Progenitor cell of endocrine pancreas (in vitro differentiated cells): ENCODE measurements at places on chromosomes 11 and 22.

- DNase-seq = no peak
These were observed 2.2 kb downstream of the GANAB start for GRCh38 chr11:62644220-62644619.

DNA sequence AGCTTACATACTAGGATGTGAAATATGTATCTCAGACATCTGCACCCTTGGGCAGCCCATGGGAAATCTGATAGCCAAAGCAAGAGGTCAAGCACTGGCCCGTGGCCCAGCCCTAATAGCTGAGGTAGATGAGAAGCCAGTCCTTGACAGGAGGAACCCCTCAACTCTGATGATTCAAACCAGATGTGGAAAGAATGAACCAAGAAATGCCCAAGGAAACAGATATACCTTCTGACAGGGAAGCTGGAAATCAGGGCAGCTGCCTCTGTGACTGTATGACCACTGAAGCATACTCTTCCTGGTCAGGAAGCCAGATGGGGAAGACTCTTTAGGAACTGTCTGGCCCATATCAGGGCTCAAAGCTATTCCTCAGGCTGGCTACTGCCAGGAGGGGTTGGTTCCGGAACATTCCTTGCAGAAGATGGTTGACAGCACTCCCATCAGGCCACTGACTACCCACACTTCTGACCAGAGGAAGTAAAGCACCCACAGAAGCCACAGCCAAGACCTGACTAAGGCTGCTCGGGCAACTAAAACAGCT is 124.2 kb downstream of the SWAP70 start:
- no peak for DNase-seq

DNA sequence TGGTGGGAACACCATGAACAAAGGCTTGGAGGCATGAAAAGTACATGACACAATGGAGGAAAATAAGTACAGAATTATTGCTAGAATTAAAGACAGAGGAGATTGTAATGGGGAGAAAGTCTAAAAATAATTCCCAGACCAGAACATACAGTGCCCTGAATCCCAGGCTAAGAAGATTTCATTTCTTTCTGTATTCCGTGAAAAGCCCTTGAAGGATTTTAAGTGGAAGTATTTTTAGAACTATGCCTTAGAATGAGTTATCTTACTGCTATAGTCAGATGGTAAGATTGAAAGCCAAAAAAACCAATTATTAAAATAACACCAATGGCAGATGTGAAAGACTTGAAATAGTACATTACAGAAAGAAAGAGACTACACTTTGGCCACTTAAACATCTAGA is 36.1 kb upstream of the SLC5A12 start:
- no peak for DNase-seq

- DNase-seq = no peak
These were observed 37.7 kb upstream of the GNB1L start for GRCh38 chr22:19892257-19892879.

DNA sequence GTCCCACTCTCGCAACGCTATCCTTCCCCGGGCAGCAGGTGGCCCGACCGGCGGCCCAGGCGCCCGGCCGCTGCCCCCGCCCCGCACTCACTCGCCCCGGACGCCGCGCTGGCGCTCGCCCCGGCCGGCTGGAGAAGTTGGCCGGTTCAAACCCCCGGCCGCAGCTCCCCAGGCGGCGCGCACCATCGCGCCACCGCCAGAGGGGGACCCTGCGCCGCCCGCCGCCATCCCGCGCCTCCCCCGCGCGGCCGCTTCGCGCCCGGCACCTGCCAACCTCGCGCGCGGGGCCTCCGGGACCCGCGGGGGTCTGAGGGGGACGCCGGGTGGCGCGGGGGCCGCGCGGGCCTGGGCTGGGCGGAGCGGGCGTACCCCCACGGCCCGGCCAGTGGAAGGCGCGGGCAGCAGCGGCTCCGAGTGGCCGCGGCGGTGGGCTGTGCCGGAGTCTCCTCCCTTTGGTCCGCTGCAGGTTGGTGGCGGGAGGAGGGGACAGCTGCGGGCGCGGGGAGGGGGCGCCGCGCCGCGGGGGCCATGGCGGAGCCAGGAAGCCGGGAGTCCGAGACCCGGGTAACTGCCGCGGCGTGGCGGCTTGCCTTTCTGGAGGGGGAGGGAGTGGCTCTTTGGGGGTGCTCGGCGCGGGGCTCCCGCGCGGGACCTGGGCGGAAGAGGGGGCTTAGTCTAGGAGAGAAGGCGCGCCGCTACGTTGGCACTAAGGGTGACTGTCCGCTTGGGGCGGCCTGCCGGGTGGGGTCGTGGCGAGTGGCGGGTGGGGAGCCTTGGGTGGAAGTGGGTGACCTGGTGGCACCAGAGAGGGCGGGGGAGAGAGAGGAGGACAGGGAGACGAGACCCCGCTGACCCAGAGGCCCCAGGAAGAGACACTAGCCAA is at the start of the genes MPST and TST:
MPST (plus strand) TSS at position 434 of the 883 bp plus-strand sequence; CDS start at position 529, 95 bp downstream.
TST (minus strand) TSS at position 139 of the 883 bp plus-strand sequence. CDS start 715 bp downstream, outside the sequence.
- DNase-seq = peak; percentile 62

DNA sequence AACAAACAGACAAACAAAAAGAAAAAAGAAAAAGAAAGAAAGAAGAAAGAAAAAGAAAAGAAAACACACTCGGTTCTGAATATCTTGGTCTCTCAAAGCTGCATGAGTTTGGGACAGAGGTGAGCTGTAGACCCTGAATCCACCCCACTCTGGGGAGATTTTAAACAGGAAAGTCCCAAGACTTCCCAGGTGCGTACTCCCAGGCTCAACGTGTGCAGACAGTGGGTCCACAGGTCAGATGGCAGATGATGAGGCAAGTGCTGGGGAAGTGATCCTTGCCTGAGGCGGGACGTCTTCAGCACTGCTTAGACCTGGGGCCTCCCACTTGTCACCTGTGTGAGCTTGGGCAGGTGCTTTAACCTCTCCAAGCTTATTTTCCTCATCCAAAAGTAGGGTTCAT is 9.3 kb downstream of the CREB3L1 start:
- DNase-seq = no peak

DNA sequence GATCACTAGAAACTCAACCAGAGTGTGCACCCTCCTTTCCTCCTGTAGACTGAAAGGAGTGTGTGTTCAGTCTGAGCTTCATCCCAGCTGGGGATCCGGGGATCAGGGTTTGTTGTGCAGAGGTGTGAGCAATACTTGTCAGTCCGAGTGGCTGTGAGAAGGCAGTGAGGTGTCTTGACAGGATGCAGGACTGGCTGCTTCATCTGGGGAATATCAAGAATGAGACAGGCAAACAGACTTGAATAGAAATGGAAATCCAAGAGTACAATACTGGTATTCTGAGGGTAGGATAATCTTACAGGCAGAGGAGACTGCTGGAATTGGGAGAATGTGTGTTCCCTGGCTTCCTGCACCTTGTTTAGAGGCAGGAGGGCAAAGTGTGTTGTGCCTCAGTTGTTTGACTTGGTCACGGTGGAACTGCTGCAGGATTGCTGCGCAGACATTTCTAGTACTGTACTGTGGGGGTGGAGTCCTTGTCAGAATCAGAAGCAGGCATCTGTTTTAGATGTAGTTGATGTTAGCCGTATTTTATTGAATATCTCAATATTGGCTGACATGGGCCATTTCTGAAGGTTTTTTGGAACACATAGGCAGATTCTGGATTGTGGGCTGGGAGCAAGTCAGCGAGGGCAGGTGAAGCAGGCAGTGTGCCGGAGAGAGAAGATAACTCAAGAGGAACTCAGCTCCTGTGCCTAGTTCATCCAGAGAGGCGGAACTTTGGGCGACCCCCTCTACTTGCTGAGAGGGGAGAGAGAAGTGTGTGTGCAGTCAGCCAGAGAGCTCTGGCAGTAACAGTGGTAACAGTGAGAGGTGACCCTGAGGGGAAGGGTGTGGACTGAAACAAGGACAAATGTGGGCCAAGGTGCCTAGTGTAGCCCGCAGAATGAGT is 27.1 kb upstream of the GRK2 start:
- no peak for DNase-seq

- peak; percentile 55 for DNase-seq
These were observed at the start of gene PTPRJ for GRCh38 chr11:47980088-47980906. Gene PTPRJ, plus strand, starts transcription at chr11:47980559. Its CDS starts 354 bp downstream, at chr11:47980913.

DNA sequence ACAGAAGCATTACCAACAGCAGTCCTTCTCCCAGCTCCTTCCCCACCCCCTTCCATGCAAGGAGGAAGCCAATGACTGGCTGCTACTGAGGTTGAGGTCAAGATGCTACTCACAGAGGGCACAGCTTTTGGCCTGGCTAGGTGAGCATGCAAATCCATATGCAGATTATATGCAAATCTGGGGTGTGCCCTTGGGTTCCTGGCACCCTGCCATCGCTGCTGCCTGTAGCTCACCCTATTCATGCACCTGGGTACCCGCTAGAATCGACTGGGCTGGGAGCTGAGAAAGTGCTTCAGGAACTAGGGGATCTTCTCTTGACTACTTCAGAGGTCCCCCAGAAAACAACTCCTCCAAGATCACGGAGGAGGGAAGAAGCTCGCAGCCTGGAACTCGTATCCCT is 4.0 kb downstream of the DSCAML1 start:
- DNase-seq = no peak

- DNase-seq = no peak
These were observed 340.4 kb downstream of the ETS1 start for GRCh38 chr11:128246810-128247594.

- DNase-seq = no peak
These were observed 14.9 kb downstream of the PPM1F start for GRCh38 chr22:21937821-21938070.

- DNase-seq = no peak
These were observed 5.3 kb upstream of the CHADL start for GRCh38 chr22:41245917-41246499.

- no peak for DNase-seq
These were observed 115.4 kb downstream of the ZBTB16 start for GRCh38 chr11:114174712-114175495.

GRCh38 chr11:94002226-94002625 is 18.9 kb upstream of the HEPHL1 start:
- DNase-seq = no peak

DNA sequence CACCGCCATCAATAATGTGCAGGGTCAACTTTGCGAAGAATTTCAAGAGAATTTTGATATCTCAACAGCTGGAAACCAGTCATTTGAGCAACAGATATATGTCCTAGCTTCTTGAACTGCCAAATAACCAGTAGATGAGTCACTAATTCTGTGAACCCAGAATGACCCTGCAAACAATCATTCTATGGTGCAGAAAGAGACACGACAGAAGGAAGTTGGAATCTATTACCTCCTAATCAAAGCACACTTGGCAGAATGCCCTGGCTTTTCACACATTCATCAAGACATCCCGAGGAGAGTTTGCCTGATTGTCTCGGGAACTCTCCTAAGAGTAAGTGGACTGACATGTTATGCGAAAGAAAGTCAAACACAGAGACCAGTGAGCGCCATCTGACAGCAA is 621.1 kb downstream of the OPCML start:
- no peak for DNase-seq

DNA sequence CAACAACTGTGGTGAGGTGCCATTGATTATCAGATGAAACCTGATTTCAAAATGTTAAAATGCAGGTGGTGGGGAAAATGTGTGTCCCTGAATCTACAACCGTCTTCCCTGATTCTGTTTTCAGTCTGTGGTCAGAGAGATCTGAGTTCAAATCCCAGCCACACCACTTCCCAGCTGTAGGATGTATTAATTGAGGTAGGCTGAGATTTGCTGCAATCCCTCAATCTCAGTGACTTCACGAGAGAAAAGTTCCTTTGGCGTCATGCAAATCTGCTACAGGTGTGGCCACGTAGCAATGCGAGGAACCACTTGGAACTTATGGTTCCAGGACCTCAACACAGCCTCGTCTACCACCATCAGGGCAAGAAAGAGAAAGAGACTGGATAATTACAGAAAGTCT is 56.2 kb downstream of the BCL2L13 start:
- DNase-seq = no peak

DNA sequence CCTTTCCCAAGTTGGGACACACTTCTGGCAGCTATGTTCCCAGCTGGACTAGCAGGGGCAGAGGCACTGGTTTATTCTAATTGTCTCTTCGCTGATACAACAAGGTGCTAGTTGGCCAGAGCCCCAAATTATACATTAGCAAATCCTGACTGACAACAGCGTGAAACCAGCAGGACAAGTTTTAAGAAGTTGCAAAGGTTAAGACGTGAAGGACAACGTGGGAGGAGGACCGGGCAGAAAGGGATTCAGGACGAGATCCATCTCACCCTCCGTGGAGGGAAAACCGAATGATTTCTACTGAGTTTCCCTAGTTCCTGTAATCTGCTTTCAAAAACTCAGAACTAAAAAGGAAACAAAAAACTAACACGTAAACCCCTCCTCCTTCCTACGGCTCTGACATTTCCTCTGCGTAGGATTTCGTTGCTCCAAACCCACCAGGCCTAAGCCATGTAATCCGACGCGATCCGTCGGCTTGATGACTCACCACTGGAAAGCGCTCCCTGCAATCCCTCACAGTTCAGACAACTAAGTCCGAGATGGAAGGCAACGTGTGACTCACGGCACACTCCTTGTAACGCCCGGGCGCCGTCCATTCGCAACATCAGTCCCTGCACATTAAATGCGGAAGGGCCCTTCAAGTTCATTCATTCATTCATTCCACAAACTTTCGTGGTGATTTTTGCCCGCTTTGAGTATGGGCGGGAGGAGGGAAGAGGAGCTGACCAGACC is 703 bp downstream of the POGLUT3 start:
- peak; percentile 48 for DNase-seq

GRCh38 chr11:122159173-122159721 is 43.2 kb upstream of the BLID start:
- DNase-seq = no peak

DNA sequence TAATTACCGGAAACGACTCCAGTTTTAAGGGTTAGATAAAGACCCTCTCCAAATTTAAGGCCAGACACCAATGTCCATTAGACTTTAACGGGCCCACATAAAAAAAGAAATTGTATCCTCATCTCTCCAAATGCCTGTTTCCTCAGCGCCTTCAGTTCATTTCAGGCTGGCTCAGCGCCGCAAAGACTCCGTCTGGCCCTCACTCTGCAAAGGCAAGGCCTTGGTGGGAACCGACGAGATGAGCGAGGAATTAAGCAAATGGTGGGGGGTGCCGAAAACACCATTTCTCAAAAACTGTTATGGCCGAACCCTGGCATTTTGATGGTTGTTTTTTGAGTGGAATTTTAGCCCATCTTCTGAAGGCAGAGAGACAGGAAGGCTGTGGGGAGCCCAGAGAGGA is 15.7 kb downstream of the MN1 start:
- no peak for DNase-seq

DNA sequence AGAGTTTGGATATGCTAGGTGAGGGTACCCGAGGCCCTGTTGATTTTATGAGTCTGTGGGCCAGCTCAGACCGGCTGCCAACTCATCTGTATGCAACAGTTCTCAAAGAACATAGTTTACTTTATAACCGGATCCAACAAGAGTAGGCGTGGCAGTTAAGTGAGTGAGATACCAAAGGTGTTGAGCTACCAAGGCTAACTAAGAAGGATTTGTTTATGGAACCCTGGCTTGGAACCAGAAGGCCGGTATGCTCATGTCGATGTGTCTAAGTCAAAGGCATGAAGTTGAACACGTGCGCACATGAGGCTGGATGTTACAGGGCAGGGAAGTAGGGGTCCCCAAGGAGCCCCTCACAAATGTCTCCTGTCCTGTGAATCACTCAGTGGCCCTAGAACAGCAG is at the start of gene KCNJ1:
KCNJ1 (minus strand) TSS at position 20 of the 400 bp plus-strand sequence. CDS start 27,053 bp downstream, outside the sequence.
- no peak for DNase-seq

DNA sequence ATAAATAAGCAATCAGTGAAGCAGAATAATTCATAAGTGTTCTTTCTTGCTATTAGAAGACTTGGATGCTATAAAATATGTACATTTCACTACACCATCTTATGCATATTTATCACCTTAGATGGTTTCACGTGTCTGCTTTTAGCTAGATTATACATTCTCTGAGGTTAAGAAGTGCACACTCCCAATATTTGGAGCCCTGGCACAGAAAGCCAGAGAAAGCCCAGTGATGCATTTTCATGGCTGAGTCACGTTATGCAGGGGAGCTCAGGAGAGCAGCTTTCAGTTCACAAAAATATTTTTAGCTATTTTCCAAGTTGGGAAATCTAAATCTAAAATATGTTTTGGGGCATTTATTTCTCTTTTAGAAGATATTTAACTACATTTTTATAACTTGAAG is 5.1 kb upstream of the TP53AIP1 start:
- DNase-seq = no peak
